Stimulated activated CD4-positive, alpha-beta T cell treated with anti-CD3 and anti-CD28 coated beads, Interleukin-1b, Interleukin-23, amount 100 ng/mL, for 24 hours (primary cell): ENCODE measurements at places on chromosomes 2 and 18.
A peak's percentile ranks its signal among the peaks of the same experiment; 100 is the strongest.

DNA sequence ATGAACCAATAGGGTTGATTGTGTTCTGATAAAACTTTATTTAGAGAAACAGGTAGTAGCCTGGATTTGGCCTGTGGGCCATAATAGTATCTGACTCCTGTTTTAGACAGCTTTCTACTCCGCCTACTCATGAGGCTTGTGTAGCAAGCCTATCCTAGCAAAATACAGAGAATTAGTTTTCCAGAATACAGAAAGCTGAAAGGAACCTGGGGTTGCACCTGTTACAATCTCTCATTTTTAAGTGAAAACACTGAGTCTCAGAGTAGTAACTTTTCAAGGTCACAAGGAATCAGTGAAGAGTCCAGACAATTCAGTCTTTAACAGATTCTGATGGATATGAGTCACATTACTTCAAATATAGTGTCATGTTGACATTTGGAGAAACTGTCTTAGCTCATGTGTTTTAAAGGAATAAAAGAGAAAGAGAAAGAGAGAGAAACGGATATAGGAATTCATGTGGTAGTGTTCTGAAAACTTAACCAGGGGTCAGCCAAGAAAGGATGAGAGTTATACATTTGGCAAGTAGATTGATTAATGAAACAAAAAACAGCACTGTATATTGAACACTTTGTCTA is 17.0 kb downstream of the ARHGAP28 start:
- DNase-seq: no peak

- no peak for DNase-seq
Observed at GRCh38 chr2:88177556-88177955, 7.4 kb downstream of the THNSL2 start.

DNA sequence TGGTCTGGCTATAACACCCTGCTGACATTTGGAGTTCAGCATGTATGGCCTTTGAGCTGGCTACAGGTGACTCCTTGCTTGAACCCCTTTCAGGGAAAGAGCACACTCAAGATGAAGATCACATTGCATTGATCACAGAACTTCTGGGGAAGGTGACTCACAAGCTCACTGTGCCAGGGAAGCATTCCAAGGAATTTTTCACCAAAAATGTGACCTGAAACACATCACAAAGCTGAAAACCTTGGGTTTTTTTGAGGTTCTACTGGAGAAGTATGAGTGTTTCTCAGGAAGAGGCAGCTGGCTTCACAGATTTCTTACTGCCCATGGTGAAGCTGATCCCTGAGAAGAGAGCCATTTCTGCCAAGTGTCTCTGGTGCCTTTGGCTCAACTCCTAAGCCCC is 879.0 kb downstream of the CBLN2 start:
- DNase-seq: no peak

DNA sequence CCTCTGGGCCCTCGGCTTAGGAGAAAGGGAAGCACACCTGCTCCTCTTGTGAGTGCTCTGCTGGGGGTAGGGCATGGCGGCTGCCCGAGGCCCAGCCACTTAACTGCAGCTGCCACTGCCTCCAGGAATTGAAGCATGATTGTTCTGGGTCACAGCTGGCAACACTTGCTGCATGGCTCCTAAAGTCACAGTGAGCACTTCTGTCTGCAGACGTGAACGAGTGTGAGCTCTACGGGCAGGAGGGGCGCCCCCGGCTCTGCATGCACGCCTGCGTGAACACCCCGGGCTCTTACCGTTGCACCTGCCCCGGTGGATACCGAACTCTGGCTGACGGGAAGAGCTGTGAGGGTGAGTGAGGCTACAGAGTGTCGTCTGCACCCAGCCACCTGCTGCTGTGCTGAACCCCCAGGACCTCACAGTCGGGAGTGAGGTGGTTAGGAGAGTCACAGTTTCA is 44.4 kb downstream of the FBLN7 start:
- peak; percentile 53 for DNase-seq

DNA sequence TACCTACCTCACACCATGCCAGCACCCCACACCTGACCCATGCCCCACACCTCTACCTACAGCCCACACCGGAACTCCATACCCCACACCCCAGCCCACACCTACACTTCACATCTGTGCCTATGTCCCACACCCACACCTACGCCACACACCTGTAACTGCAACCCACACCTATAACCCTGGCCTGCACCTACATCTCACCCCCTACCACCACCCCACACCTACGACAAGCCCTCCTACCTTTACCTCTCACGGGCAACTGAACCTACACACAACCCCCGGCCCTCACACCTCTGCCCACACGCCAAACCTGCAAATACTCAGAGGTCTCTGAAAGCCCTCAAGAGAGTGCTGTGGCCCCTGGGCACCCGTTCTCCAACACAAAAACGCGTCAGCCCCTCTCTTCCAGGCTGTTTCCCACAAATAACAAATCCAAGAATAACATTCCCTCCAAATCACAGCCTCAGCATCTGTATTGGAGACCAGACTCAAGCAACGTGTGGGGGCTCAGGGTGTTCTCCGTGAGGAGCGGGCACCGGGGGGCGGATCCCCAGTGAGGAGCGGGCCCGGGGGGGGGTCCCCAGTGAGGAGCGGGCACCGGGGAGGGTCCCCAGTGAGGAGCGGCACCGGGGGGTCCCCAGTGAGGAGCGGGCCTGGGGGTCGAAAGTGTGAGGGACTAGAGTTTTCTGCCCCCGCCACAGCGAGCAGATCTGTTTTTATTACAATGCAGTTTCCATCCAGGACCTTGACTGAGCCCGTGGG is 33.4 kb downstream of the SLC66A2 start:
- no peak for DNase-seq

DNA sequence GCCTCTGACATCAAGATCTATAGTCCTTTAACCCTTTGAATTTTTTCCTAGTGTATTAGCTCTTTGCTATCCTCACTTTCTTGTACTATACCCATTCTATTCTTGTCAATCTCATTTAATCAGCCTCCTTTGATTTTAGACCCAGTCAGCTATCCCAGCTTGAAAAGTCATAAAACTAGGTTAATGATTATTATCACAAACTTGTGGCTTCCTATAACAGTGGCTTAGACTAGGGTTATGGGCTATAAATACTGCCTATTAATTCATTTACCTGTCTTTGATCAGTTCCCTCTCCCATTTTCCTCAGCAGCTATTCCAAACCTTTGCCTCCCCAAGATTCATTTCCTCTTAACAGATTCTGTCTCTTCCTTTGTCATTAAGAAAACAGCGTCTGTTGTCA is 174.8 kb downstream of the UBR3 start:
- DNase-seq: no peak

DNA sequence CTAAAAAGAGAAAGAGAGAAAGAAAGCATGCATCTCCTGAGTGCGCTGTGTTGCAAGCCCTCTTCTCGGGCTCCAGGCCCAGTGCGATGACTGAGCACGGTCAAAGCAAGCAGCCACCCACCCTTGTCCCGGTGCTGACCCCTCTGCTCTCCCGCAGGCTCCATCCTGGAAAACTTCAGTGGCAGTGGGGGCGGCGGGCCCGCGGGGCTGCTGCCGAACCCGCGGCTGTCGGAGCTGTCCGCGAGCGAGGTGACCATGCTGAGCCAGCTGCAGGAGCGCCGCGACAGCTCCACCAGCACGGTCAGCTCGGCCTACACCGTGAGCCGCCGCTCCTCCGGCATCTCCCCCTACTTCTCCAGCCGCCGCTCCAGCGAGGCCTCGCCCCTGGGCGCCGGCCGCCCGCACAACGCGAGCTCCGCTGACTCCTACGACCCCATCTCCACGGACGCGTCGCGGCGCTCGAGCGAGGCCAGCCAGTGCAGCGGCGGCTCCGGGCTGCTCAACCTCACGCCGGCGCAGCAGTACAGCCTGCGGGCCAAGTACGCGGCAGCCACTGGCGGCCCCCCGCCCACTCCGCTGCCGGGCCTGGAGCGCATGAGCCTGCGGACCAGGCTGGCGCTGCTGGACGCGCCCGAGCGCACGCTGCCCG is 252.5 kb downstream of the GLI2 start:
- no peak for DNase-seq

DNA sequence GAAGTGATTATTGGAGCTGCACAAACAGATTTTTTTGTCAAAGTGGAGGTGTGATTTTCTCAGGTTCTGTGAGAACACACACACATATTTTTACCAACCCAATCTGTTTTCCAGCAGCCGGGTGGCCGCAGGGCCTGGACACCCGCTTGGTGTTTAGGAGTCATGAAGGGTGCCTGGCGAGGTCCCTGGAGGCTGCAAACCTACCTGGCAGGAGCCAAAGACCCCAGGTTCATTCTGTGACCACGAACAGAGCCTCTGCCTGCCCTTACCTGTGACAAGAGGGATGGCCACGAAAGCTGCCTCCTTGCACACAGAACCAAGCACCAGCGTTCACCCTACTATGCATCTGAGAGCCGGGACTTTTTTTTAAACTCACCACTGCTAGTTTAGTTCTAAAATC is 64.3 kb upstream of the ID2 start:
- DNase-seq: no peak

GRCh38 chr2:101305492-101306078 is 2.9 kb downstream of the RNF149 start:
- no peak for DNase-seq

GRCh38 chr18:36459203-36459602 is 161.7 kb downstream of the FHOD3 start:
- DNase-seq: no peak

- no peak for DNase-seq
Observed at GRCh38 chr18:76216096-76216495, 278.9 kb downstream of the ZNF516 start.

- no peak for DNase-seq
Observed at GRCh38 chr2:100073110-100073509, 69.3 kb downstream of the AFF3 start.

DNA sequence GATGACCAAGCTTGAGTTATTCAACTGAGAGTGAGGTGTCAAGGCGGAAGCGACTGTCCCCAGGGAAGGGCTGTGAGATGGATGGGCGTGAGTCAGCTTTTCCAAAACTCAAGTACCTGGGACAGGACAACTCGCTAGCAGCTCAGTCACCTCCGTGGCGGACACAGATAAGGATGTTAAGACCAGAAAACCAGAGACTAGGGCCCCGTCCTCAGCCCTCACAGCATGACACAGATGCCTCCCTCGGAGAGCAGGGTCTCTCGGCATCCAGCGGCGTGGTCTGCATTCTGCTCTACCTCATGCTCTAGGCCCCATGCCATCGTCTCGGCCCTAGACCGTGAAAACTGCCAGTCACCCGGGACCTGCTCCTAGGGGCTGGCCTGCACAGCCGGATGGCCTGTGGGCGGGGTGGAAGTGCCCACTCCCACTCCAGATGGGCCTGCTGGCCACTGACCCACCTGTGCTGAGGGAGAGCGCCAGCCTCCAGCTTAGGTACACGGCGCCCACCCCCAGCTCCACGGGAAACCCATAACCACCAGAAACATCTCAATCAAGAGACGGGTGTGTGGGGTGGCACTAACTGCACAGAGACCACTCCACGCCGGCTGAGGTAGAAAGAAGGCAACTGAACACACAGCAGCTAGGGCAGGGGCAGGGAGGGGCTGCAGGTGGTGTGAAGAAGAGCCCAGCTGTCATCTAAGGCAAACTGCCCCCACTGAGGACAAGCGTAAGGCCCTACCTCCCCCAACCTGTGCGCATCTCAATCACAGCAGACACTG is 39.8 kb downstream of the ANO7 start:
- DNase-seq: no peak

- DNase-seq: no peak
Observed at GRCh38 chr2:120719491-120719890, 16.2 kb upstream of the GLI2 start.

DNA sequence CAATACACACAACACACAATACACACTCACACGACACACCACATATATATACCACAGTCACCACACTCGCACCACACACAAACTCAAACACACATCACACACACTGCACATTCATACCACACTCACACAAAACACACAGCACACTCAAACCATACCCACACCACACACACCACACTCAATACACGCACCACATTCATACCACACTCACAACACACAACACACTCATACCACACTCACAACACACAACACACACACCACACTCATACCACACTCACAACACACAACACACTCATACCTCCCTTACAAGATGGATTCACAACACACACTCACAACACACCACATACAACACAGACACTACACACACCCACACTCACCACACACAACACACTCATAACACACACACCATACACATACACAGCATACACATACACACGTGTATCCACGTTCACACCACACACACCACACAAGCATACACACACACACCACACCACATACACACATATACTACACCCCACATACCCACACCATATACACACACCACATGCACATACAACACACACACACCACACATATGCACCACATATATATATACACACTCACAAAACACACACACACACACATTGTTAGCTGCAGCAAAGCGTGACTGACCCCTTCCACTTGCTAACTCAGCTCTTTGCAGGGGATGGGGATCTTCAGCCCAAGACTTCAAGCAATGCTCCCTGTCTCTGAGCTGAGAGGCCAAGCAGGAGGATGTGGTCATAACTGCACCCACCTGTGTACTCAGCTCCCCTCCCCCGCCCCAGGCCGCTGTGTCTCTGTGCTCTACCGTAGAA is 59.0 kb downstream of the SDC1 start:
- DNase-seq: no peak

- no peak for DNase-seq
Observed at GRCh38 chr18:44714376-44714775, 33.7 kb downstream of the SETBP1 start.

GRCh38 chr18:70256184-70256583 is 32.7 kb upstream of the SOCS6 start:
- no peak for DNase-seq

DNA sequence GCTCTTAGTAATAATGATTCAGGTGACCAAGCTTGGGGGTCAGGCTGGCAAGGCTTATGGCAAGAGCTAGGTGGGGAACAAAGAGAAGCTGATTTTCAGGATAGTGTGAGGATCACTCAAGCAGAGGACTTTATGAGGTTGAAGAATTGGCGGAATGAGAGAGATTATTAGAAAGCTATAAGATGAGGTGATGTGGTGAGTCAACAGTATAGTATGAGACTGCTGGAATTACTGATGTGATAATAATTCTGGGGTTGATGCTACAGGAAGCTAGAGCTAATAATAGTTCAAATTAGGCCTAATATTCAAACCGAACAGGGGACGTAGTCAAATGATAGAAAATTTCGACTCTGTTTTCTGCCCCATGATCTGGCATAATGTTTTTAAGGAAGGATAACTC is 2115.3 kb upstream of the PIK3C3 start:
- DNase-seq: no peak

DNA sequence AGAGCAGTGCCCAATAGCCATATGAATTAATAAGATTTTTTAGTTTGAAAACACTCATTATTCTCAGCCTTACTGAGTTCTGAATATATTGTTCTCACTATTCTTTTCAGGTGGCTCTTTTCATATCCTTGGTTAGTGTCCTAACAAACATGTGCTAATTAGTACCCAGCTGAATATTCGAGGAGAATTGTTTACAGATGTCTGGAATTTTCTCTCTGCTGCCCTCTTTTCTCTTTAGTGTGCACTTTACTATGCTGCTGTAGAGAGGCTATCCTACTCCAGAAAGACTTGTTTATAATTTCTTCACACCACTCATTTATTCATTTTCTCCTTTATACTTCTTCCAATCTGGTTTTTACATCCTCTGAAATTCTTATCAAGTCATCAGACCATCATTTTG is 405.3 kb downstream of the SPAG16 start:
- no peak for DNase-seq
